ENCODE measurements at places on chromosomes 5 and 9.

DNA sequence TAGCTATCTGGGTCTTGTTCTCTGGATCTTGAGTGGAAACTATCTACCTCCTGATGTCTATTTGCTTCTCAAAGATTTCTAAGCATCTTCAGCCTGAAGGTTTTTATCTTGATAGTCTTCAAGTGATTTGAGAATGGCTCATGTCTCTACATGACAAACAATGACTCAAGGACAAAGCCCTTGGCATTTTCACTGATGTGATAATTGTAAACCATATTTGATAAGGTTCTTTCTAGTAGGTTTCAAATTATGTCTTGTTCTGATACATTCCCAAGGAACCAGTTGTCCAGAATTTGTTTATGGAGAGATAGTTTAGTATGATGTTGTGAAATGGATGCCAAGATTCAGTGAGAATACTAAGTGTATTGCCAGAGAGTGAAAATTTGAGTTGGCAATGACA, 1079.3 kb upstream of the CDH9 start:
- no peak for DNase-seq

- DNase-seq: no peak
These were observed 52.9 kb downstream of the PAM start for GRCh38 chr5:102807878-102808502.

GRCh38 chr5:9118852-9119251, 427.0 kb downstream of the SEMA5A start:
- no peak for DNase-seq

DNA sequence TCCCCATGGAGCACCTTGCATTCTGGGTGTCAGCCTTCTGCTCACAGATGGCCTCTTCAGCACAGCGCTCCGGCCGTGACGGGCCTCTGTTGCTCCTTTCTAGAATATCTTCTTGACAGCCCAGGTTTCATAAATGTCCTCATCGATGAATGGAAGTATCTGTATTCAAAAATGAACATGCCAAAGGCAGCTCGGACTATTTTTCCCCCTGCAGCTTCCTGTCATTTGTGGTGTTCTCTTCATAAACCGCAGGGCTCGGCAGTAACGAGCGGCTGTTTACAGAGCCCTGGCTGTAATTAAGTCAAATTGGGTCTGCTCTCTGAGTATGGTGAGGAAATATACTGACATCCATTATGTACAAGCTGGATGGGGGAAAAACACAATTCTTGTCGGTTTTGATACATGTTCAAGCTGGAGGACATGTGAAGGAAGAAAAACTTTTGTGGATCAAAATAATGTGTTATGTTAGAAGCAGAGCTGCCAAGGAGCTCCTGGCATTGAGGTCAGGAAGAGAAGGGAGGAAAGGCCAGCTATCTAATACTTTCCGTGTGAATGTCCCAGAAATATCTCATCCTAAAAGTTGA, 154.1 kb upstream of the CD180 start:
- DNase-seq: no peak

DNA sequence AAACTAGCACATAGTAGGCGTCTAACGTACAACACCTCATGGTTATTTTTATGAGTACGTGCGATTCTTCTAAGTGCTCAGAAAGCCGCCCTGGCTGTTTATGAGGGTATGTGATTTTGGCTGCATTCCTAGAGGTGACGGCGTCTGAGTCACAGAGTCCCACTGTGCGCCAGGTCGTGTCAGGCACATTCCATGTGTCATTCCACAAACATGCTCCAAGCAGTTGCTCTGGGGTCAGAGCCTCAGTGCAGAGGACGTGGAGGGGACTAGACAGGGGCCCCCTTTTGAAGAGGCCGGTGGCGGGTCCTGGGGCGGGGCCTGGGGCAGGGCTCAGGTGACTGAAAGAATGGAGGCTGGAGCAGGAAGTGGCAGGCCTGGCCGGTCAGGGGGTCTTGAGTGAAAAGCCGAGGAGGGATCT, 51.9 kb downstream of the NEK6 start:
- DNase-seq: no peak

GRCh38 chr5:100667161-100667630, 132.0 kb downstream of the FAM174A start:
- DNase-seq: no peak

- no peak for DNase-seq
These were observed 233.6 kb downstream of the ACTL7B start for GRCh38 chr9:108621991-108622855.

DNA sequence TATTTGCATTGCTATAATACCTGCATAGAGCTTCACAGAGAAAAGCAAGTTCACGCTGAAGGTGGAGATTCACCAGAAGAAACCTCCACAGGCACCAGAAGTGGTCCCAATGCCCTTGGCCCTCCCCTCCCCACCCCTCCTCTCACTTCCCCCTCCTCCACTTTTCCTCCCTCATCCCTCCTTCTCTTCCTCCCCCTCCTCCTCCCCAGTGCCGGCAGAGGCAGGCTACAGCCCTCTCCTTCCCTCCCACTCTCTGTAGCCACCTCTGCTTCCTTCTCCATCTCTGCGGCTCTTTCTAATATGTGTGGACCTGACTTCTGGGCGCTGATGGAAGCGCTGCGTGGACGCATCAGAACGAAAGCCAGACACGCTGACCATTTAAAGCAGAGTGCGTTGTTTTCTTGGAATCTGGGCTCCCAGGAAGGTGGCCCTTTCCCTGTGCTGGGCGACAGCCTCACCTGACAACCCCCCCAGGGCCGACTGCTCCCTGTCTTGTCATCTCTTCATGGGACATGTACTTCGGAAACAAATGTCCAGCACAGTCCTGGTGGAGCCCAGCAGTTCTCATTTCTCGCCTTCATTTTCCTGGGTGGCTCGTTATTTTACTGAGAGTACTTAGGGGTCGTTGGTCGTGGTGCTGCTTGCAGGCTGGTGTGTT, 29.5 kb downstream of the NDUFS6 start:
- DNase-seq: no peak

DNA sequence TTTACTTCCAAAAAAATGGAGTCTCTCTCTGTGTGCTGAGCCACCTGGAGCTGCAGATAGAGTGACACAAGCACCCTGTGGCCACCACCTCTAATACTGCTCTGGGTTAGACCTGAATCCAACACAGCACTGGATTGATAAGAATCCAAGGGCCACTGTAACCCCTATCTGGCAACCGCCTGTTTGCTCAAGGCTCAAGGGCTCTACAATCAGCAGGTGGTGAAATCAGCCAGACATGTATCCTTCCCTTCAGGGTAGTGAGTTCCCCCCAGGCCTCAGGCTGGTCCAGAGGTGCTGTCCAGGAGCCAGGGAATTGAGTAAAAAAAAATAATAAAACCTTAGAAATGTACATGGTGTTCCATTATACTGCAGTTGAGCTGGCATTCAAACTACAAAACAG, 509.0 kb downstream of the KIF4B start:
- no peak for DNase-seq

DNA sequence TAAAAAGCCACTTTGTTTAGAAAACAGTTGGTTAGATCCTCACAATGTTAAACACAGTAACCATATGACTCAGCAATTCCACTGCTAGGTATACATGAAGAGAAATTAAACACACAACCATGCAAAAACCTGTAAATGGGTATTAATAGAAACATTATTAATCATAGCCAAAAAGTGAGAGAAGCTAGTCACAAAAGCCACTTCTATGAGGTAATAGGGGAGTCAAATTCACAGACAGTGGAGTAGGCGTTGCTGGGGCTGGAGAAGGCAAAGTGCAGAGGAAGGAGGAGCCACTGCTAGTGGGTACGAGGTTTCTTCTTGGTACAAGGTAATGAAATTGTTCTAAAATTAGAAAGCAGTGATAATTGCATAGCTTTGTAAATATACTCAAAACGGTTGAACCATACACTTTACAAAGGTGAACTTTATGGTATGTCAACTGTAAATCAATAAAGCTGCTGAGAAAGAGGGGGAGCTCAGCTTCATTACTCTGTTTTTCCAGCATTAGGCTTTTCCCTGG, 364.4 kb downstream of the GADD45G start:
- DNase-seq: peak; percentile 13

GRCh38 chr9:4666042-4666699, at the start of gene SPATA6L:
SPATA6L (minus strand) TSS chr9:4666480; CDS start chr9:4666250, 230 bp downstream.
- DNase-seq: no peak

GRCh38 chr9:124818431-124819281, 34.6 kb upstream of the WDR38 start:
- no peak for DNase-seq

DNA sequence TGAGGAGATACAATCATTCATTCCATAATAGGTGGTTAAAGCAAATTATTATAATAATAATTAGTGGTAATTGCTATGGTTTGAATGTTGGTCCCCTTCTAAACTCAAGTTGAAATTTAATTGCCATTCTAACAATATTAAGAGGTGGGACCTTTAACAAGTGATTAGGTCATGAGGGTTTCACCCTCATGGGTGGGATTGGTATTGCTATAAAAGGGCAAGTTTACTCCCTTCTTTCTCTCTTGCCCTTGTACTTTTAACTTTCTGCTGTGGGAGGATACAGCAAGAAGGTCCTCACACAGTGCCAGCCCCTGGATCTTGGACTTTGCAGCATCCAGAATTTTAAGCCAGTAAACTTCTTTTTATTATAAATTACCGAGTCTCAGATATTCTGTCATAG, 101.9 kb upstream of the PARP8 start:
- no peak for DNase-seq

DNA sequence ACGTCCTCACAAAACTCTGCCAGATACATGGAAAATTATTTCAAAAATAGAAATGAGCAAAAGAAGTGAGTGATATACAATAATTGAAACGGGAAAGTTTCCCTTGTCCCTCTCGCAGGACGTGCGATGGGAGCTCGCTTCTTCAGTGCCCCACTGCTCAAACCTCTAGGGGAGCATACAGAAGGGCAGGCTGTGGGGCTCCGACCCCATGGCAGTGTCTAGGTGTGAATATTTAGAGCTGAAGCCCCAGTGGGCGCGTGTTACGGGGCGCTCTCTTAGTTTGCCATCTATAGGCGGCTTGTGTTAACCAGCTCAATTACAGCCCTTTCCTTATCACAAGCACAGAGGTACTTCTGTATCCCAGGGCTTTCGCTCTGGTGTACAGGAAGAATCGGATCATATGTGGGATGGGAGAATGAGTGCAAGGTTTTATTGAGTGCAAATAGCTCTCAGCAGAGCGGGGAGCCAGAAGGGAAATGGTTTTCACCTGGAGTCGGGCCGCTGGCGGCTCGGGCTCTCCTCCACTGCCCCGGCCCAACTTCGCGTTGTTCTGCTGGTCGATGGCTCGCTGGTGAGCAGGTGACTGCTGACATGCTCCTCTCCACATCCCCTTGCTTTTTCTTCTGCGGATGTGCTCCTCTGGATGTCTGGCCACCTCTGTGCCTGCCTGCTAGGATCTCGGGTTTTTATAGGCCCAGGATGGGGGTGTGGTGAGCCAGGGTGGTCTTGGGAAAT, 334.0 kb upstream of the PTPRD start:
- no peak for DNase-seq

- no peak for DNase-seq
These were observed 816.0 kb upstream of the CDH9 start for GRCh38 chr5:27854243-27854852.

GRCh38 chr5:181223729-181224389, 778 bp downstream of the TRIM41 start:
- DNase-seq: peak; percentile 49

GRCh38 chr5:1161108-1161832, 40.1 kb upstream of the SLC6A19 start:
- DNase-seq: no peak

GRCh38 chr9:1001838-1002237, 25.4 kb downstream of the DMRT3 start:
- no peak for DNase-seq

DNA sequence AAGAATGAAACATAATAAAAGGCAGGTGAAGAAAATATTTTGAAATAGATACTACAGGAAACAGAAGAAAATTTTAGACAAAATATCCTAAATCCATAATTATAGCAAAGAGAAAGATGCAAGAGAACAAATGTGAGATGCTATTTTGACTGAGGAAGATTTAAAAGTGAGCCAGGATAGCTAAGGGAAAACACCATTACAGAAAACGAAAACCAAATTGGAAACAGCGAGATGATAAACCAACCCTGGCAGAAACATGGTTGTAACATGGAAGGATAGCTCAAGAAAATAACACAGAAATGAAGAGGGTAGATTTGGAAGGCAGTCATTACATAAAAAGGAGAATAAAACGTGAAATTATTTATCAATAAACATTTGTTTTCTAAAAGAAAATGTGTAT, 267.2 kb upstream of the NREP start:
- DNase-seq: no peak

GRCh38 chr5:14039063-14039462, 94.6 kb upstream of the DNAH5 start:
- DNase-seq: no peak

DNA sequence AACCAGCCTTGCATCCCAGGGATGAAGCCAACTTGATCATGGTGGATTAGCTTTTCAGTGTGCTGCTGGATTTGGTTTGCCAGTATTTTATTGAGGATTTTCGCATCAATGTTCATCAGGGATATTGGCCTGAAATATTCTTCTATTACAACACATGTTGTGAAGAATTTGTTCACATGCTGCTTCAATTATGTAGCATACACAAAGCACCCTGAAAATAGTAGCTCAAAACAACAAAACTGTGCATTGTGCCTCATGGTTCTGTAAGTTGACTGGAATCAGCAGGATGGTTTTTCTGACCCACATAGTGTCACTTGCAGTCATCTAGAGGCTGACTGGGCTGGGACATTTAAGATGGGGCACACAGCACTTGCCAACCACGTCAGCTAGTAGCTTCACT, 193.9 kb downstream of the SYK start:
- DNase-seq: no peak

DNA sequence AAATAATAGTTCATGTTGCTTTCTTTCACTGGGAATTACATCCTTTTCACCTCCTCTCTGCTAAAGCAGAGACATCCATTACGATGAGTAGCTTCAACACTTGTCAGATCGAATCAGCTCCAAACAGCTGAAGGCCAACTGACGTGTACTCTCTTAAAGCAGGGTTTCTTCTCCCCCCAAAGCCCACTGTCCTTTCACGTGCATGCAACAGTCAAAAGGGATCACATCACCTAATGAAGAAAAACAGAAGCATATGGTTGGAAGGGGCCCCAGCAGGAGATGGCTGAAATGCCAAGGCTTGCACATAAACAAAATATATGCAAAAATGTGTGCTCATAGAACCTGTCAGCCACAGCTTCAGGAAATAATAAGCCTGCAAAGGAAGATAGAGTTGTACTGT, 421.6 kb downstream of the ANXA1 start:
- no peak for DNase-seq

DNA sequence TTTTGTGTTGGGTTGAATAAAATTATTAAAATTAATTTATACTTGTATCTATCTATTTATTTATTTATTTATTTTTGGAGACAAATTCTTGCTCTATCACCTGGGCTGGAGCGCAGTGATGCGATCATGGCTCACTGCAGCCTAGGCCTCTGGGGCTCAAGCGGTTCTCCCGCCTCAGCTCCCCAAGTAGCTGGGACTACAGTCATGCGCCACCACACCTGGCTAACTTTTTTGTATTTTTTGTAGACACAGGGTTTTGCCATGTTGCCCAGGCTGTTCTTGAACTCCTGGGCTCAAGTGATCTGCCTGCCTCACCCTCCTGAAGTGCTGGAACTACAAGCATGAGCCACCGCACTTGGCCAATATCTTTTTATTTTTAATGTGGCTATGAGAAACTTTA, 134.7 kb upstream of the SPDL1 start:
- no peak for DNase-seq

GRCh38 chr5:152332716-152333460, 72.2 kb downstream of the NMUR2 start:
- DNase-seq: no peak

Data from stimulated activated CD4-positive, alpha-beta T cell treated with anti-CD3 and anti-CD28 coated beads, TNF-alpha, amount 100 ng/mL, for 24 hours (primary cell).